ENCODE measurements at places on chromosomes 13 and 19. TPM values are rescaled to one million over a fixed set of nuclear protein-coding genes. Genes with fewer than 3 reads are reported as not detected.

ZNF850 gene
- 2.8 TPM for total RNA-seq

RNF225 gene
- total RNA-seq, result not detected

GSX1 gene
- total RNA-seq, result not detected

RB1 gene
- total RNA-seq, result 20.8 TPM

PIP5K1C gene
- total RNA-seq, result 38.6 TPM

CEACAM20 gene
- total RNA-seq, result not detected

Data from cardiac atrium fibroblast (primary cell).